ENCODE measurements at places on chromosomes 2 and 18.

DNA sequence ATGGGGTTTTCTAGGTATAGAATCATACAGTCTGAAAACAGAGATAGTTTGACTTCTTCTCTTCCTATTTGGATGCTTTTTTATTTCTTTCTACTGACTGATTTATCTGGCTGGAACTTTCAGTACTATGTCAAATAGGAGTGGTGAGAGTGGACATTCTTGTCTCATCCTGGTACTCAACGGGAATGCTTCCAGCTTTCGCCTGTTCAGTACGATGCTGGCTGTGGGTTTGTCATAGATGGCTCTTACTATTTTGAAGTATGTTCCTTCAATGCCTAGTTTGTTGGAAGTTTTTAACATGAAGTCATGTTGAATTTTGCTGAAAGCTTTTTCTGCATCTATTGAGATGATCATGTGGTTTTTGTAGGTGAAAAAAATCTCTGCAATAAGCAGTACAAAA is 730.4 kb downstream of the PLCL1 start:
- no peak for DNase-seq

- DNase-seq = peak; percentile 37
Observed at GRCh38 chr2:177604271-177605065, 211.9 kb downstream of the AGPS start.

GRCh38 chr2:162623888-162624287 is 214.7 kb downstream of the KCNH7 start:
- DNase-seq = no peak

DNA sequence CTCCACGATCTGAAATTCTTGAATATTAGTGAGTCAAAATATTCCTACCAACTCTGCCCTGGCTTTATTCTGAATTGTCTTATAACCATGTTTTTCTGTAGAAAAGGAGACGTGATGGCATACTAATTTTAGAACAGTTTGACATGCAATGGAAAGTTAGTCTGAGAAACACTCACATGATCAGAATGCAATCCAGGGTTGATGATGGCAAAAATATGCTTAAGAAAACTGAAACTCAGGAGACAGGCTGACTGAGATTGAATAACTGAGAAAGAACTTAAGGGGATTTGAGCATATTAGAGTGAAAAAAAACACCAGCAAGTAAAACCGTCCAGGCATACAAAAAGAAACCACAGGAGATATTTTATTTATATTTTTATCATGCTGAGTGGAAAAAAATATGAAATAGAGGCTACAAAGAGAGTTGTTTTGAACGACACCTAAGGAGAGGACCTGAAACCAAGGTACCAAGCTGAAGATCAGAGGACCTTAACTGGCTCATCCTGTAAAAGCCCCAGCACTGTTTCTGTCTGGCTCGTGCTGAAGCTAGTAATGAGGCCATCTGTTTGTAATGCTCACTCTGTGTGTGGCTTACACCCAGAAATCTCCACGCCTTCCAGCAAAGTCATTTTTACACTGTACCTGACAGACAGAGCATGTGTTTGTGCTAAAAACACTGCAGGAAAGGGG is 437.2 kb upstream of the PKDCC start:
- no peak for DNase-seq

- DNase-seq = no peak
Observed at GRCh38 chr2:46290078-46290477, 7.1 kb upstream of the EPAS1 start.

- no peak for DNase-seq
Observed at GRCh38 chr18:36828157-36828629, 609 bp downstream of the TPGS2 start.

- DNase-seq = no peak
Observed at GRCh38 chr2:106299696-106300095, 105.6 kb upstream of the UXS1 start.

GRCh38 chr2:223071139-223071538 is 19.1 kb downstream of the KCNE4 start:
- no peak for DNase-seq

GRCh38 chr2:41878716-41879234 is 169.0 kb upstream of the PKDCC start:
- DNase-seq = no peak

All from GM13976 (cell line).